H54 (cell line): ENCODE measurements at places on chromosomes 2 and 18.

GRCh38 chr2:65264821-65265670 is 37.4 kb downstream of the ACTR2 start:
- no peak for DNase-seq

DNA sequence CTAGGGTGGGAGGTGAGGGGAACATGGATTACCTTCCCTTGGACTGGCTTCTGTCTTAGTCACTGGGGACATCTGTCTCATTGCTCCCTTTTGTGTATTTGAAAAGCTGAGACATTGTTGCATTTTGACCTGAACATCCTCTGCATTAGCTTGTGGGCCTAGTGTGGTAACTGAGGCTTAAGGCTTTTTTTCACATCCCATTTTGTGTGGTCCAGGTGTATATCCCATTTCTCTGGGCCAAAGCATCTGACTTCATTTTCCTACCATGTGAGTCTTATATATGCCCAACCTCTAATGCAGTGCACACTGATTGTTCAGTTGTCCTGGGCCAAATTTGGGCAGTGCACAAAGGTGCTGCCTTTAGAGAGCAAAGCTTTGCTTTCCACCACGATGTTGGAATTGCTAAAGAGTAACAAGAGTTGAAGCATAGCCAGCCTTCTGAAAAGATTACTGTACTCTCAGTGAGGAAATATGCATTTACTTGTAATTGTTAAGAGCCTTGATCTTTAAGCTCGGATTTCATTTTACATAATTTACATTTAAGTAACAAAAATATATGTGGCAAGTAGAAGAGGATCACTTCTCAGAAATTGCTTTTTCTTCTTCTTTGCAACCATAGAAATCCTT is 13.3 kb downstream of the PRKCE start:
- no peak for DNase-seq

DNA sequence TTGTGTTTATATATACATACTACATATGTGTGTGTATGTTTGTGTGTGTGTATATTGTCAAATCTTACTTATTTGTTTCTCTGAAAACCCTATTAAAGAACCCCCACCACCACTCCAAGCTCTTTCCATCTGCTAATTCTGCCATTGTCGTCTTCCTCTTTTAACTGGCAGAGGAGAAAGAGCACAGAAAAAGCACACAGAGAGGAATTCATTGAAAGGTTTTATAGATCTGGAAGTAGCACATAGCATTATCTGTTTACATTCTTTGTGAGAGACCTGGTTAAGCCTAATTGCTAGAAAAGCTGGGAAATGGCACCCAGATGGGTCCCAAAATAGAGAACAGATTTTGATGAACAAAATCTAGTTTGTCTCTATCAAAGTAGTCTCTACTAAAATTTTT is 800.0 kb upstream of the PIK3C3 start:
- DNase-seq: no peak

- no peak for DNase-seq
Measured at GRCh38 chr2:118312969-118313756, 224.9 kb downstream of the INSIG2 start.

- no peak for DNase-seq
Measured at GRCh38 chr2:47226923-47227220, 71.8 kb upstream of the STPG4 start.

DNA sequence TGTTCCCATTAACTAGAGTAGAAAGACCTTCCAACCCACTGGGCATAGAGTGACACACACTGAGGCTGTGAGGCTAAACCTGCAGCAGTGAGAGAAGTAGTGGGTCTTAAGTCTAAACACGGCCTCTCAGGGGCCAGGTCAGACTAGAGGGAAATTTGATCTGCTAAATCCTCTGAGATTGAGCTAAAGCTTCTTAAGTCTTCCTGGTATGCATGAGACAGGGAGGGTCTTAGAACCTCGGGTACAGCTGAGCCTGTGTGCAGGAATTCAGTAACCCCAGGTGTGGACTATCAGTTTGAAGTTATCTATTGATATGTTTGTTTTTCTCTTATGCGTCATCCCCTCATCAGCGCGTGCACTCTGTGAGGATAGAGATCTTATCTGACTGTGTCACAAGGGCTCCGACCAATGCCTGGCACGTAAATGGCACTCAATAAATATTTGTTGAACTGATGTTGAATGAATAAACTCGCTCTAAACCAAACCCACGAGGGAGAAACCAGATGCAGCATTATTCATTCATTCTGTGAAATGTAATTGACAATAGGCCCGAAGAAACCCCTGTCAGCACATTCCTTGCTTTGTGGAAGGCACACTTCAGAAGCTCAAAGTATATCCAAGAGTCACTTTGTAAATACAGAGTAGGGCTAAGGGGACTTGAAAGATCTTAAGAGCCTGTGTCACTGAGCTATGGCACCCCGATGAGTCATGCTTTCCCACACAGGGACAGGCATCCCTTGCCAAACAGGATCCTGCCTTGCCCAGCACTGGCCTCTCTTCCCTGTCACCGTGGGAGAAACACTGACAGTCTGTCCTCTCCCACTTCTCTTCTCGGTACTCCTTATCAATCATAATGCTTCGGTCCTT is 21.7 kb upstream of the RAB10 start:
- no peak for DNase-seq

- DNase-seq: peak; percentile 43
Measured at GRCh38 chr2:95526360-95527341, 42.1 kb upstream of the TRIM43B start.

GRCh38 chr18:56175330-56176001 is 462.9 kb downstream of the TXNL1 start:
- no peak for DNase-seq

- no peak for DNase-seq
Measured at GRCh38 chr2:231235217-231235616, 36.8 kb downstream of the ARMC9 start.

DNA sequence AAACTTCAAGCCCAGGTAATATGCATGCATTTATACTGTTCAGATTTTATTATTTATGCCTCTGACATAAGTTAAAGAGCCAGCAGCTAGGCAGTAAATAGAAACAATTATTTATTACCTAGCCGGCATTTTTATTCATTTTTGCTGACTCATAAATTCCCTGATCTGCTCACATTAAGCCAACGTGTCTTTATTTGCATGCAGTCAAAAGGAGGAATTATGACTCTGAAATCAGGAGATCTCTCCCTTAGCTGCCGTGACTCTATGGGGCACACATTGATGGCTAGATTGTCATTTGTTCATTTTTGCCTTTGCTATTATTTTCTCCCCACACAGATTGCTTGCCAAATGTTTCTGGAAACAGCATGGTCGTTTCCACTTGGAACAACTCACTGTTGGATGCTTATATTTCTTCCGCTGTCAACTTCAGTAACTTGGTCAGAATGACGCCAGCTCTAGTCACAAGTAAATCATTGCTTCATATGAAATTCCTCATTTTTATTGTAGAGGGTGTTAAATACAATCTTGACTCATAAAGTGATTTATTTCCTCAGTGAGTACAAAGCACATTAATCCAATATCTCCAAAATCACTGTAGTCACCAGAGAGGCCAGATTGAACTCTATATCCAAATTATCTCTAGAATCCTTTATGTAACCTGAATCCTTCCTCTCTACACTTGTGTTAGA is 15.9 kb upstream of the ZBTB14 start:
- DNase-seq: no peak

- DNase-seq: peak; percentile 23
Measured at GRCh38 chr2:68044099-68044498, 18.7 kb downstream of the C1D start.

- DNase-seq: no peak
Measured at GRCh38 chr2:226791056-226791486, 8.5 kb downstream of the IRS1 start.

GRCh38 chr2:155519529-155520130 is 812.9 kb downstream of the NR4A2 start:
- no peak for DNase-seq

- DNase-seq: no peak
Measured at GRCh38 chr2:127254386-127254981, 34.4 kb upstream of the CYP27C1 start.

GRCh38 chr2:68537011-68537410 is 69.6 kb downstream of the APLF start:
- no peak for DNase-seq

DNA sequence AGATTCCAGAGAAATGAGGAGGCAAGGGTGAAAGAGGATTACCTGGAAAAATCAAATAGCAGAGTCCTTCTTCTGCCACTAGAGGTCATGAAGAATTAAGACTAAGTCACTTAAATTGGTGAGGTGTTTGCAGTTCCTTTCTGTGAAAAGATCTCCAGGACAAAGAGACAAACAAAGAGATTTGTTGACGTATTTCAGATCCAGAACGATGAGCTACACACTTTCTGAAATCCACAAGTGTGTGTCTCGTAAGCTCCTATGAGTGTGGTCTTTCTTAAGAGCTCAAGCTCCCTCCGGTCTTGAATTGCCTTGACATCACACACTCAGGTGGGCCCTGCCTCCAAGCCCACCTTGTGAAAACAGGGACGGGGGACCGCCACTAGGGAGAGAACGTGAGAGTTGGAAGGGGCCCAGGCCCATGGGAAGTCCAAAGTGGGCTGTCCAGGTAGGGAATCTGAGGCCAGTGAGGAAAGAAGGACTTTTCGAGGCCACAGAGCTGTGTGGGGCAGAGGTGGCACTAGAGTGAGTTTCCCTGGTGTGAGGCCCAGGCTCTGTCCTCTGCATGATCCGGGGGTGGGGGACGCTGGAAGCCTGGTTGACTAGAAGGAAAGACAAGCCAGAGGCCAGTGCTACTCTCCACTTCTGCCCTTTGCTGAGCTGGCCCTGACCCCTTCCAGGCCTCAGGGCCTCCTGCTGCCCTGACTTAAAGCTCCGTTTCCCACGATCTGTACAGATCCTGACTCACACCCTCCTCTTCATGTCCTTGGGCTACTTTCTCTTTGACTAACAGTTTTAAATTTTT is 168.1 kb upstream of the NCK2 start:
- peak; percentile 61 for DNase-seq
